Stimulated activated CD8-positive, alpha-beta memory T cell treated with anti-CD3 and anti-CD28 coated beads, Interleukin-15, amount 100 ng/mL, for 1 hour (primary cell): ENCODE measurements at places on chromosomes 7 and 10.

DNA sequence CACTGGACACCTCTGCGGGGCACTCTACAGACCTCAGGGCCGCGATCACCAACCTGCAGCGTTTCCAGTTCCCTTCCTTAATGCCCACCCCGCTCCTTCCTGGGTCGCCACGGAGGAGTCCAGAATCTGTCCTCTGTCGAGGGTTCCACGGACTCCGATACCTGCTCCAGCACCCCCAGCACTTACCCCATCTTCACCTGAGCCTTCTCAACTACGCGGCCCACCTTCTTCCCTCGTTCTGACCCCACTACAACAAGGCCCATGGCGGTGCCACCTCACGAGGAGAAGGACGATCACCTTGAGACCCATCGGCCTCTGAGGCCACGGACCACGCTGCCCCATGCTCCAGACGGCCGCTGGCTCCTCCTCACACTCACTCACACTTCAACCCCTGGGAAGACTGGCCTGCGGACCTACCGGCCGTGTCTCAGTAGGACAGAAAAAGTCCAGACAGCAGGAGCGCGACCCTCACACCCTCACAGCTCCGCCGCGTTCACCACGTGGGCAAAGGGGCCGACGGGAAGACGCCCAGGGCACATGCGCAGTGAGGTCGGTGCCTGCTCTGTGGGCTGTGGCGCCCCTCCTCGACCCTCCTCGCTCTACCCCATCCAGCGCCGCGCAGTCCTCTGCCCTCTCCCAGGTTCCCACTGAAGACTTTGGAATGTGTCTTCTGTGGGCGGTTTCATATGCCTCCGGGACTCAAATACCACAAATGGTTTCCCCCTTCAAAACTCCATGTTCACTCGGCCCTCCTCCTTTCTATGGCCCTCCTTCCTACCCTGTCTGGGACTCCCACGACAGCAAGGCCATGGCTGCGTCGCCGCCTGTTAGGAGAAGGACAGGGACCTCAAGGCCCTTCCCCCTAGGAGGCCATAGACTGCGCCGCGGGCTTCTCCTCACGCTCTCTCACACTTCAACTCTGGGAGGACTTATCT lies 193.9 kb upstream of the PHF14 start:
- DNase-seq = no peak

- no peak for DNase-seq
Measured at GRCh38 chr10:28939281-28940157, 262.2 kb downstream of the BAMBI start.

GRCh38 chr10:24958091-24958720 lies 5.8 kb upstream of the PRTFDC1 start:
- no peak for DNase-seq

DNA sequence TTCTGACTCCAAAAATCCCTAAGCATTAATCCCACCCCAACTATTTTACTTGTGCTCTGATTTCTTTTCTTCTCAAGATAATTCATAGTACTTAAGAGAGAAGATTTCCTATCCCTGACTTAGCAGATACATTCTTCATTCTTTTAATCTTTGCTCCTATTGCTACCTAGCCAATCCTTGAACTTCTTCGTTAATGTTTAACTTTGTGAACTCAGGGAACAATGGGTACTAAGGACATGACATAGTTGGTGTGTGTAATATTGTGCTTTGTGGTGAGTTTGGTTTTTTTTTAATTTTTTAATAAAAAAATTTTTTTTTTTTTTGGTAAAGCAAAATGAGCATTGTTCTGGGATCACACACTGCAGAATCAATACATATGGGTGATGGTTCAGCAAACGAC lies 166.2 kb downstream of the CHCHD3 start:
- DNase-seq = no peak

DNA sequence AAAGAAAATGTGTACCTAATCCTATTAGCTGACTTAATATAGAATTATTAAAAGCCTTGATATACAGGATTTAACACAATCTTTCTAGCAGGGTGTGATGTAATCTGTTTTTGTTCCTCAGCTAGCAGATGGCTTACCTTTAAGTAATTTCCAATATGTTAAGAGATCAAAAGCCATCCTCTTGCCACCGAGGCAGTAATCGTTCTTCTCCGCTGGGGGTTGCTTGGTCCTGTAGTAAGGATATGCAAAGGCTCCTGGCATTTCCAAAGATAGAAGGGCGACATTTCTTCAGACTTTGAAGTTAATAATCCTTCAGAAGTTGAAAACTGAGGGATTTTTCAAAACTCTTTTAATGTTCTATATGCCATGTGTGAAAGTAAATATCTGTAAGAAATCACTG lies 156.4 kb downstream of the FZD1 start:
- DNase-seq = no peak
